Stimulated activated CD4-positive, alpha-beta T cell treated with anti-CD3 and anti-CD28 coated beads, Interleukin-2, amount 100 ng/mL, for 24 hours (primary cell): ENCODE measurements at places on chromosomes 1 and 21.

DNA sequence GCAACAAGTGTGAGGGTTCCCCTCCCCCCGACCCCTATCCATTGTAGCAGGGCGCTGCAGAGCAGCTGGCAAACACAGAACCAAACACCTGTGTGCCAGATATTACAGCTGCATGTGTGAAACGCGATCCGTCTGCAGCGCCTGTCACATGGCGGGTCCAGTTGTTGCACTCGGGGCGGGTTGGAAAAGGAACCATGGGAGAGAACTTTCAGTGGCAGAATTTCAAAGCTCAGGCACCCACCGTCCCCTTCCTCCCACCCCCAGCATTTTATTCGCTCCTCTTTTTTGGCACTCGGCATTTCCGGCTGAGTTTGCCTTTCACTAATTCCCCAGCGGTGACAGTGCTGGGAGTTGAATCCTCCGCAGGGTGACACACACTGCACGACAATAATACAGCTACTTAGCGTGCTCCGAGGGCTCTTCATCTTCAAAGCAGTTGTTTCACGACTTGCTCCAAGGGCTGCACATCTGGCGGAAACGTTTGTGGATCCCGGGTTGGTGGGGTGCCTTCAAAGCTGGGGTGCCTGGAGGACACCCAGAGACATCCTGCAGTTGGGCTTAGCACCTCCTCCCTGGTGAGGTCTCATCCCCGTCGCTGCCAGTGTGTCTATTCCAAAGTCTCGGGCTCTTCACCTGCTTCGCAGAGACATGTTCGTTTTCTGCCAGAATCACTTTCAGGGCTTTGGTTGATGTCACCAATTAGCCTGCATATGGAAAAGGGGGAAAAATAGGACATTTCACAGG is 180.7 kb downstream of the ZBTB18 start:
- no peak for DNase-seq

DNA sequence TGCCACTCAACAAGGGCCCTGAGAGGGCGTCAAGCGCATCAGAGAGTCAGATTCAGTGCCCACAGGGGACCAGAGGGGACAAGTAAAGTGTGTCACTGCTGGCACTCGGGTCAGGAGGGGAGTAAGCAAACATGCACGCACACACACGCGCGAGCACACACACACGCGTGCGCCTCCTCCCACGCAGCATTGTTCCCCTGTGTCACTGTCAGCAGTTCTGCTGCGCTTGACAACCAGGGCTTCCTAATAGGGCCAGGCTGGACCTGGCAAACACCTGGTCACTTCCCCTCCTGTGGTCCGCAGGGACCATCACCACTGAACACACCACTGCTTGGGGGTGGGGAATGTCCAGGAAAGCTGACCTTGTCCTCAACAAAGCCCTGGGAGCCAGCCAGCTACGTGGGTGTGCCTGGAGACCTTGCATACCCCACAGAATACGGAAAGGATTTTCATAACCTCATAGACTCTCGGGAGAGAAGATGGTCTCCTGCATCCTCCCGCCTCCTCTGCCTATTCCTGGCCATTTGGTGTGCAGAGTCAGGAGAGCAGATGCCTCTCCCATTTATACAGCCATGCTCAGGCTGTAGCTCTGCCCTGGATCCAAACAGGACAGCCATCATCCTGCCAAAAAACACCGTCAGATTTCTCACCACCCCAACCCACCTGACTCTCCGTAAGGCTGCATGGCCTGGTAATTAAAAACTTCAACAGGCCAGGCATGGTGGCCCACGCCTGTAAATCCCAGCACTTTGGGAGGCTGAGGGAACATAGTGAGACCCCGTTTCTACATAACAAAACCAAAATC is 73.2 kb downstream of the SSBP3 start:
- no peak for DNase-seq

- DNase-seq = peak; percentile 58
These were observed 23.1 kb upstream of the PTAFR start for GRCh38 chr1:28199328-28200233.

DNA sequence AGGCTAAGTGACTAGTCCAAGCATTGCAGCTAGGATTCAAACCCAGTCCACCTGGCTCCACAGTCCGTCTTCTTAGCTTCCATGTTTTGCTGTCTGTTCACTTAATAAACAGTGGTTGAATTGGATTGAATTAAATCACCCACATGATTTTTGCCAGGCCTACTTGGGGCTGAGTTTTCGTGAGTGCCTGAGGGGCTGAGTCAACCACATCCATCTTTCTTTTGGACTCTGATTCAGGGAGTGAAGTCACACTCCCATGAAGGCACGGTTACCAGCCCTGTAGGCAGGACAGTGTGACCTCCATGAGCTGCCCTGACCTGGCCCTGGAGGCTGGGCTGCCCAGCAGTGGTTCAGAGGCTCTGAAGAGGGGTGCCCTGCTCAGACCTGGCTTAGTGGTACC is 123.7 kb downstream of the ACTL8 start:
- no peak for DNase-seq

GRCh38 chr1:205537386-205538018 is 33.0 kb downstream of the CDK18 start:
- DNase-seq = no peak

GRCh38 chr1:78122389-78122788 is 76.6 kb downstream of the GIPC2 start:
- no peak for DNase-seq

DNA sequence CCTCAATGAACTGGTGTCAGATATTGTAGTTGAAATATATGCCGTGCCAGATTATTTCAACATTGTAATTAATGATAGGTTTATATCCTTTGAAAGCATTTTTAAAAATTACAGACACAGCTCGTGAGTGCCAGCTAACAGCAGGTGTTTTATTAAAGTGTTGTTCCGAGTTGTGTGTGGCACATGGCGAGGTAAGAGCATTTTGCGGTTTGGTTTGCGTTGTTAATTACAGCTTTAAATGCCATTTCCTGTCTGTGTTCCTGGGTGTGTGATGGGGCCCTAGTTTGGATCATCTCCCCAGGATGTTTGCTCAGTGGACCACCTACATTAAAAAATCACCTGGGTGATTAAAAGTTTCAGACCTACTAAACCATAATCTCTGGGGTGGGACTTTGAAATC is 97.4 kb downstream of the PRDM2 start:
- no peak for DNase-seq

- no peak for DNase-seq
These were observed 200.1 kb downstream of the FCRL5 start for GRCh38 chr1:157352216-157352615.

- no peak for DNase-seq
These were observed 45.5 kb downstream of the TGFB2 start for GRCh38 chr1:218390618-218391017.

DNA sequence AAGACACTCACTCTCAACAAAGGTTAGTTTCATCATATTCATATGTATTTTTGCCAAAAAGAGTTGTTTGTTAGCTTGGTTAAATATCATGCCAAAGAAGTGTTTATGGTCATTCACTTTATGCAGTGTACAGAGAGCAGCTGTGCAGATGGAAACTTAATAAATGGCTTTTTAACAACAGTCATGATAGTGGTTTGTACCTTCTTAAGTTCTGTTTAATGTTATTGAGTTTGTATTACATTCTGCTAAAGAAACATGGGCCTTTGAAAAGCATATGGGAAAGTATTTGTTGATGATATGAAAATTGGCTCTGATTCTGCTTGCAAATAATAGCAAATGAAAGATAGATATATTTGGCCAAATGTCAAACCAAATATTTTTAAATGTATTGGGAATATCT is 607.3 kb downstream of the NCAM2 start:
- DNase-seq = no peak

DNA sequence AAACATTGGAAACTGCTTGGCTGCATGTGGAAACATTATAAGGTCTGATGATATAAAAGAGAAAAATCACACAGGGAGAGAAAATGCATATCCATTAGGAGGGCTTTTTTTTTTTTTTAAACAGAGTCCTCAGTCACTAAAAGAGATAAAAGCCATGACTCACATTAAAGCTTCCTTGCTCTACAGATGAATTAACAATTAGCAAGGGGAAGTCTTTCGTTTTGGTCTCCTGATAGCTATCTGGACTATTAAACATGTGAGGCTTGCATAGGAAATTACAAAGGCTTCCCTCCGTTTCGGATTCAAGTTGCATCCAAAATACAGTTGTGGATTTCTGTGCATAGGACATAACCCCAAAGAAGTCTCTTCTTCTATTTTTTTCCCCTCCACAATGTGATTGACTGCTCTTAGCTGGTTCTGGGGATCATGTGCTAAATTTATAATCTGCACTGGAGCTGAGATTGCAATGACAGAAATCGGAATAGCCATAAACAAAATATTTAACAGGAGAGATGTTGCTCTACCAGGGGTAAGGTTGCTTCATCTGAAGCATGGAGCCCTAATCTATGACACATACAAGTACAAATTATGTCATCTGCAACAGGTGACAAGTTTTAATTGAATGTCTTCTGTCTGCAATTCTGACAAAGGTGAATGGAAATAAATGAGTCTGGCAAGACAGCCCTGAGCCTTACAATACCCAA is 146.8 kb downstream of the ESRRG start:
- DNase-seq = no peak
